Activated naive CD8-positive, alpha-beta T cell treated with anti-CD3 and anti-CD28 coated beads for 36 hours (primary cell): ENCODE measurements at places on chromosomes 1 and 21.

- no peak for DNase-seq
Measured at GRCh38 chr1:8047112-8047511, 21.0 kb upstream of the ERRFI1 start.

DNA sequence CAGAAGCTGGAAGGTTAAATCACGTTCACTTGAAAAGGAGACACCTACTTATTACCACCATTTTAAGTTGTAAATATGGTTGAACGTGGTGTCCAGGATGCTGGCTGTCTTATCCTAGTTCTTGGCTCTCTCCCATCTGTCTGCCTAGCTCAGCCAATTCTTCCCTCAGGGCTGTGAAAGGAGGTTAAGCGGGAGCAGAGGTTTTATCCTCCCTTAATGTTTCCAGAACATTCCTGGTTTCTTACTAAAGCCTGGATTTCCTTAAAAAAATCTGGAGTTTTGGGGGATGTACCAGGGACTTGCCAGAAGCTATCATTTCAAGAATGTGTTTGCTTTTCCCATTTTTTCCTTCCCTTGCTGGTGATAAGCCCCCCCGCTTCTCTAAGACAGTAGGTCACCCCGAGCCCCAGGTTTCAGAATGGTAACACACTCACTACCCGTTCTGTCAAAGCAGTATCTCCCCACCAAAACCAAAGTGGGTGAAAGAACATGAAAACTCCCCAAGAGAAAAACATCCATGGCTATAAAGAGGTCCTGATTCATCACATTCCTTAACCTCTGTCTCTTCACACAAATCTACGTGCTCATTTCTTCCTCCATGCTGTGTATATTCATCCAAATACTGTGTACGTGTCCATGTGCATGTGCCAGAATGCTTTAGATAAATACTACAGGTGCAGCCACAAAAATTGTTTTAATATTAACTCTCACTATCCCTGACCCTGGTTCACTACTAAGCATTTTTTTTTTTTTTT lies 114.7 kb downstream of the MAP3K21 start:
- DNase-seq: no peak

DNA sequence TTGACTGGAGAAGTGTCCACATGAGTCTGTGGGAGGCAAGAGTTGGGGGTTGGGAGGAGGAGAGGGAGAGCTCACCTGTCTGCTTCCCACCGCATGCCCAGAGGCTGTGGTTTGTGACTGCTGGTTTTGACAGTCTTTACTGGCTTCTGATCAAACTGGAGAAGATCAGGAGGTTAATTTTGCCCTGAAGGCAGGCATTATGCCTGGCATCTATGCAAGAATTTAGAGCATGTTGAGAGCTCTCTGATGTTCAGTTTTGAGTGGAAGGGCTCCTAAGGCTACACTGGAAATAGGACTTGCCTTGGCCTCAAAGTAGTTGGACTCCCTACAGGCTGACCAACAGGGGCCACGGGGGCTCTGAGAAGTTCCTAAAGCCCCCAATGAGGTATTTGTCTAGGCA lies 101.6 kb downstream of the TLR5 start:
- no peak for DNase-seq

DNA sequence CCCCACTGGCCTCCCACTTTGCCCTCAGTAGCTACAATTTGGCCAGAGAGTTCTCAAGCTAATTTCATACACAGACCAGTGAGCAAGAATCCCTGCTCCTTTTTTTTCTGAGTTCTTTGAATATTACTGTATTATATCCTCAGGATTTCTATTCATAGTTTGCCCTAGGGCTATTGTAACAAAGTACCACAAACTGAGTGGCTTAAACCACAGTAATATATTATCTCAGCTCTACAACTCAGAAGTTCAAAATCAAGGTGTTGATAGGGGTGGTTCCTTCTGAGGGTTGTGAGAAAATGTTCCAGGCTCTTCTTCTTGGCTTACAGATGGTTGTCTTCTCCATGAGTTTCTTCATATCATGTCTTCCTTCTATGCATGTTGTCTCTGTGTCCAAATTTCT lies 289.4 kb upstream of the ESRRG start:
- no peak for DNase-seq

DNA sequence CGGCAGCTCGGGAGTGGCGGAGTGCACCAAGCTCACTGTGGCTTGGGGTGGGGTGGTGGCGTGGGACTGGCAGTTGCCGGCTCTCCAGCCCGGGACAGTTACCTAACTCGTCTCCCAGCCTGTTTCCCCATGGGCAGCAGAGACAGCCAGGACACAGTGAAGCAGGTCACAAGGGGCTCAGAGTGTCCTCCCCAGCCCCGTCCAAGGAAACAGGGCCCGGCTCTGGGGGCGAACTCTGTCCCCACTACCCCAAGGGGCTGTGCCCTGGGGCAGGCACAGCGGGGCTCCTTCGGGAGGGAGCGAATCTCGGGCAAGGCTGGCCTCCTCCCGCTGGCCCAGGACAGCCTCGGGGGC lies 759 bp downstream of the GPR157 start:
- no peak for DNase-seq

- DNase-seq: no peak
Measured at GRCh38 chr1:24903560-24903954, 26.5 kb downstream of the RUNX3 start.

DNA sequence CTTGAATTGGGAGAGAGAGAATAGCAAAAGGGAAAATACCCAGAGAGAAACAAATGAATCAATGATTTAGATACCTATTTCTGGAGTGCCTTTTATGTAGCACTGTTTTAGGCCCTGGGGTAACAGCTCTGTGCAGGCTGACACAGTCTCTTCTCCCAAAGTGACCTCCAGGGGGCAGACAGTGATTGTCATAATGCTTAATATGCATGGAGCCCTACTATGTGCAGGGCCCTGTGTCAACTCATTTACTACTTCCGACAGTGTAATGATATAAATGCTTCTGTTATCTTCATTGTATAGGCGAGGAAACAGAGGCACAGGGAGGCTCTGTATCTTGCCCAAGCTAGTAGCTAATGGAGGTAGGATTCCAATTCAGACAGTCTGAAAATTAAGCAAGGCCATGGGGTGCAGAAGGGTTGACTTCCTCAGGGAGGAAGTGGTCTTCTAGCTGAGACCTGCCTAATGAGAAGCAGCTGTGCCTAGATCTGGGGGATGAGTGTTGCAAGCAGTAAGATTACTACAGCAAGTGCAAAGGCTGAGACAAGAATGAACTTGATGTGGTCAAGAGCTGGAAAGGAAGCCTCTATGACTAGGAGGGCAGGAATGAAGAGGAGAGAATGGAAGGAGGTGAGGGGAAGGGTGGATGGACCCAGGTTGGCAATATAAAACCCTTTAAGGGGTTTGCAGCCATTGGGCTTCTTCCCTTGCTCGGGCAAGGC lies 16.2 kb upstream of the SERINC2 start:
- no peak for DNase-seq

DNA sequence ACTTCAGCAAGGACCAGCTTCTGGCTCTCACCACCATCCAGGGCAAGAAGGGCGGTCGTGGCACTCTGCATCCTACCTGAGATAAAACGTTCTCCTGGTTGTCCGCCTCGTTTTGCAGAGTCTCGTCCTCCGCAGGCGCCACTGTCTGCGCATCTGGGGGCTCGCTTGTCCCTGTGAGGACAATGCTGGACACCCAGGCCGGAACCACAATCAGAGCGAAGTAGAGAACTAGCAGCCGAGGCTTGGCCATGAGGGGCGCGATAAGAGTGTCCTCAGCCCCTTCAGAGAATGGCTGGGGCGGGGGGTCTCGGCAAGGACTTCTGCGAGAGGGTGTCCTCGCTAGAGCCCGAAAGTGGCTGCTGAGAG lies 505 bp downstream of the OLFML2B start:
- no peak for DNase-seq

GRCh38 chr1:119712342-119713038 lies 756 bp downstream of the PHGDH start:
- DNase-seq: peak; percentile 84

DNA sequence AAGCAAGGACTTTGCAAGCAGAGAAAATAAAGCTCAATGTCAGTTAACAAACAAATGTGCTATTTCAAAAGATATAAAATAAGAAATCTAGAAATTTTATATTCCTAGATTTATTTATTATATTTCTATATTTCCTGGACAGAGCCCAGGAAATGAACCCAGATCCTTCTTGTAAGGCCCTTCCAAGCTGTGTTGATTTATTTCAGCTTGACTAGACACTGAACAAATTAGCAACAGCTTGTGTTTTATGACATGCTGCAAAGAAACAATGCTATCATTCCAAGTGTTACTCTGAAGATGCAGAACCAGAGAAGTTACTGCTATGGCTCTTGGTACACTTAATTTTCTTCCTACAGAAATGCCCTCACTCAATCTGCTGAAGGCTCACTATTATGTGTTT lies 6.2 kb downstream of the TGFBR3 start:
- no peak for DNase-seq

GRCh38 chr1:22611530-22611947 lies 24.9 kb upstream of the C1QA start:
- DNase-seq: peak; percentile 14

DNA sequence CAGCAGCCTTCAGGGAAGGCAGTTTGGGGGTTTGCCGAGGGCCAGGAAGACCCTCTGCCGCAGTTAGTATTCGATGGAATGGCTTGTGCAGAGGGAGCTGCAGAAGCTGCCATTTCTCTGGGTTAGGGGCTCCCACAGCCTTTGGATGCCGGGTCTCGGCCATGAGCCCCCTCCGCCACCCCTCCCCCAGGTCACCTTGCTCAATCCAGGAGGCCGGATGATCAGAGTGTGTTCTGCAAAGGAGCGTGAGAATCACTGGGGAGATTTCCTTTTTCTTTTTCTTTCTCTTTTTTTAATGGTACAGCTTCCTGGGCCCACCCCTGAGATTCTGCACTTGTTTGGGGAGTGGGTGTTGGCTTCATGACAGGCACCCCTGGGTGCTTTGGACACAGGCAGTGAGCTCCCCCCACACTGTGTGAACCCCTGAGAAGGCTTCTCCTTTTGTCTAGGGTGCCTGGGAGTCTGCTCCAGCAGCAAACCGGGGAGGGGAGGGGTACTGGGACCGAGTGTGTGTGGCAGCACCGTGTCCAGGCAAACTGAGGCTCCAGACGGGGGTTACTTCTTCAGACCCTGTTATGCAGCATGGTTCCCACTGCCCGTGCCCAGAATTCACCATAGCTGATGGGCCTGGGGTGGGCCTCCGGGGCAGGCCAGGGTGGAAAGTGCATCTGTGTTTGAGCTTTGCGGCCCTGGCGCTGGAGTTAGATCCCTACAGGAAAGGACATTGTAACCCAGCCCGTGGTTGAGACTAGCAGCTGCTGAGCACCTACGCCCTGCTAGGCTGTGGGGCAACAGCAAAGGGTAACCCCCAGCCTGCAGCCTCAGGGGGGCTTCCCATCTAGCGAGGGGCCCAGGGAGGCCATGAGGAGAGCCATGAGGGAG lies 18.5 kb downstream of the TNFRSF1B start:
- DNase-seq: no peak
